ENCODE measurements at places on chromosomes 2 and 18.

- peaks cover 5% of the 10 kb centered on the region for H3K4me1 ChIP-seq
- DNase-seq, result no peak
Measured at GRCh38 chr2:30393510-30393909, 53.5 kb upstream of the LCLAT1 start.

DNA sequence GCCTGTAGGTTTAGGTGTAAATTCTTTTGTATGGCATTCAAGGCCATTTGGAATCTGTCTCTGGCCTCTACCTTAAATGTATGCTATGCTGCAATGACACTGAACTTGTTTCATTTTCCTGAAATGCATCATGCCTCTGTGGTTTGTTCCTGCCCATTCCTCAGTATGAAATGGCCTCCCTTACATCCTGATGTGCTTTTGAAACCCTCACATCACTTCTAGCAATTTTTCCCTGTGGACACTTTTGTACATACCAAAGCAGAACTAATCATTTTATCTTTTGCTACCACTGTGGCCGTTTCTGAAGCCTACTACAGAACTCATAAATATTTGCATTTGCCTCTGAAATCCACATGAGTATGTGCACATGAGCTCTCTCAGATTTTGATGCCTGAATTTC, 557.2 kb downstream of the ERBB4 start:
- no peaks in the 10 kb centered on the region for H3K4me1 ChIP-seq
- no peak for DNase-seq
- no peak overlapping the region for H3K27ac ChIP-seq
- no peaks in the 10 kb centered on the region for H3K27me3 ChIP-seq
- H3K4me3 ChIP-seq, result no peak overlapping the region
- no peaks in the 10 kb centered on the region for H3K36me3 ChIP-seq

GRCh38 chr2:234098681-234099080, 48.2 kb downstream of the SPP2 start:
- no peak overlapping the region for H3K27ac ChIP-seq
- H3K4me1 ChIP-seq, result no peaks in the 10 kb centered on the region
- no peak for DNase-seq
- H3K4me3 ChIP-seq, result no peak overlapping the region
- H3K27me3 ChIP-seq, result no peaks in the 10 kb centered on the region
- no peaks in the 10 kb centered on the region for H3K36me3 ChIP-seq

GRCh38 chr2:222887124-222887523, 26.3 kb downstream of the ACSL3 start:
- H3K4me1 ChIP-seq, result peaks cover 33% of the 10 kb centered on the region
- H3K27ac ChIP-seq, result no peak overlapping the region
- no peak overlapping the region for H3K4me3 ChIP-seq
- DNase-seq, result no peak
- H3K36me3 ChIP-seq, result no peaks in the 10 kb centered on the region

GRCh38 chr18:69954719-69955480, 7.2 kb upstream of the CD226 start:
- H3K27ac ChIP-seq, result no peak overlapping the region
- no peak overlapping the region for H3K4me3 ChIP-seq
- no peaks in the 10 kb centered on the region for H3K36me3 ChIP-seq

GRCh38 chr2:206562375-206562774, 79.9 kb upstream of the FAM237A start:
- H3K27me3 ChIP-seq, result no peaks in the 10 kb centered on the region
- H3K4me3 ChIP-seq, result no peak overlapping the region
- no peak overlapping the region for H3K27ac ChIP-seq
- no peaks in the 10 kb centered on the region for H3K36me3 ChIP-seq
- no peaks in the 10 kb centered on the region for H3K4me1 ChIP-seq

DNA sequence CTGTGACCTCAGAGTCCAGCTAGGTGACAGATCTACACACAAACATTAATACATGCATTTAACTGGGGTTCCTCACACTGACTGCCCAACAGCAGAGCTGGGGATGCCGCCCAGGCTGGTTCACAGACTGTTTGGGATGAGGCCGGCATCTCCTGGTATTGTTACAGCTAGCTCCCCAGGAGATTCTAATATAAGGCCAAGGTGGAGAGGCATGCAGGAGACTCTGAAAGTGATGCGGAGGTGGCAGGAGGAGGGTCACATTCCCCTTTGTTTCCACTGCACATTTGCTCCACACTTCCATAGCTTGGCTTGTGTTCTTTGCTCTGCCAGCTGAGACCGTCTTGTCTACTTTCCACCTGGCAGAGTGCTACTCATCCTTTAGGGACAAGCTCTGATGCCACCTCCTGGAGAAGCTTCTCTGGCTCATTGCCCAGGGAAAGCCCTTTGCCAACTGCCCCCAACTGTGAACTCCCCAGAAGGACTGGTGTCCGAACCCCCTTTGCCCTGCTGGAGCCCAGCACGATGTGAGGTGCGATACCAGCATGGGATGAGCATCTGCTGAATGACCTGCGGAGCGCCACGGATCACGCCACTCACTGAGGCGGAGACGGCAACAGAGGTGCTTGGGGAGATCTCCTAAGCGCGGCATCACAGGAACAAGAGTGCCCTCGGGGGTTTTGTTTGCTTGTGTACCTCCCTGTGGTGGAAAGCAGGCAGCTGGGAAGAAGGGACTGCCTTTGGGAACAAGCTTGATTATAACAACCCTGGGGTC, 88.8 kb downstream of the UXS1 start:
- no peaks in the 10 kb centered on the region for H3K27me3 ChIP-seq
- no peak overlapping the region for H3K4me3 ChIP-seq
- no peaks in the 10 kb centered on the region for H3K4me1 ChIP-seq
- H3K36me3 ChIP-seq, result no peaks in the 10 kb centered on the region
- DNase-seq, result peak; percentile 80

DNA sequence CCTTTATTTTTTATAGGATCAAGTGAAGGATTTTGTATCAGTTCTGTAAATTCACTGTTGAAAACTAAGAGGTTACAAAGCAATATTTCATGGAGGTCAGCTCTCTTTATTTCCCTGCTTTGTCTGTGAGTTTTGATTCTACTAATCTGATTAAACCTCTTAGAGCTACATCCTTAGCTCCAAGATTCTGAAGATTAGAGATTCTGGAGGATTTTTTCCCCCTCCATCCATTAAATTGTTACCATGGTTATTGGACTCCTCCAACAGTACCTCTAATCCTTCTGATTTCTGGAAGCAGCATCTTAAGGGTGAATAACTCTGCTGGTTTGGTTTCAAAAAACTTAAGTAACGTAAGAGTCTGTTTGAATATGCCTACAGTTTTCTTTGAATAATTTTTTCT, 110.0 kb downstream of the TANC1 start:
- no peaks in the 10 kb centered on the region for H3K27me3 ChIP-seq
- no peaks in the 10 kb centered on the region for H3K36me3 ChIP-seq
- H3K4me1 ChIP-seq, result peaks cover 36% of the 10 kb centered on the region
- H3K4me3 ChIP-seq, result no peak overlapping the region
- no peak for DNase-seq
- H3K27ac ChIP-seq, result no peak overlapping the region

GRCh38 chr2:231530099-231531011, at the start of gene NMUR1:
NMUR1 (minus strand) TSS chr2:231530445; CDS start chr2:231530361, 84 bp downstream.
- peak within 1 kb of the TSS; percentile 50 for H3K4me3 ChIP-seq
- peaks cover 7% of the 10 kb centered on the region for H3K27me3 ChIP-seq

DNA sequence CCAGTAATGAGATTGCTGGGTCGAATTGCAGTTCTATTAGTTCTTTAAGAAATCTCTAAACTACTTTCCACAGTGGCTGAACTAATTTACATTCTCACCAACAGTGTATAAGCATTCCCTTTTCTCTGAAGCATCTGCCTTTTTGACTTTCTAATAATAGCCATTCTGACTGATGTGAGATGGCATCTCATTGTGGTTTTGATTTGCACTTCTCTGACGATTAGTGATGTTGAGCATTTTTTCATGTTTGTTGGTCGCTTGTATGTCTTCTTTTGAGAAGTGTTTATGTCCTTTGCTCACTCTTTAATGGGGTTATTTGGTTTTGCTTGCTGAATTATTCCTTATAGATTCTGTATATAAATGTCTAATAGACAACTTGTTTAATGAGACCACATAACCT, 69.6 kb upstream of the UGP2 start:
- H3K4me1 ChIP-seq, result no peaks in the 10 kb centered on the region
- no peak overlapping the region for H3K27ac ChIP-seq
- DNase-seq, result no peak
- no peaks in the 10 kb centered on the region for H3K36me3 ChIP-seq
- H3K27me3 ChIP-seq, result no peaks in the 10 kb centered on the region

DNA sequence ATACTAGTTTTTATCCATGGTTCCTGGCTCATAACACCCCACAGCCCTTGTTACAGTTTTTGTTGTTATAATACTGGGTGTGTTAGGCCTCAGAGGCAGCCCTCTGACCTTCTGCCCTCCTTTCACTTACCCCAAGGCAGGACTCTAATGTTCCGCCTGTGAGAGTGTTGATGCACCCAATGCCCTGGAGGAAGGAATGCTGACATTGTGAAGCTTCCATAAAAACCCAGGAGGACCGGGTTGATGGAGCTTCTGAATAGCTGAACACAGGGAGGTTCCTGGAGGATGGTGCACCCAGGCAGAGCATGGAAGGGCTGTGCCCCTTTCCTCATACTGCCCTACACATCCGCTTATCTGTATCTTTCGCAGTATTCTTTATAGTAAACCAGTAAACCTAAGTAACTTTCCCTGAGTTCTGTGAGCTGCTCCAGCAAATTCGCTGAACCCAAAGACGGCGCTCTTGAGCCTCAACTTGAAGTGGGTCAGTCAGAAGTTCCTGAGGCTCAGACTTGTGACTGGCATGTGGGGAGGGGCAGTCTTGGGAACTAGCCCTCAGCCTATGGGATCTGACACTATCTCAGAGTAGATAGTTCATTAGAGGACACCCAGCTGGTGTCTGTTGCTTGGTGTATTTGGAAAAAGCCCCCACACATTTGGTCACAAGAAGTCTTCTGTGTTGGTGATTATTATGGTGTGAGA, 10.4 kb downstream of the STON1 start:
- no peaks in the 10 kb centered on the region for H3K36me3 ChIP-seq
- peaks cover 9% of the 10 kb centered on the region for H3K4me1 ChIP-seq
- no peak overlapping the region for H3K27ac ChIP-seq
- DNase-seq, result no peak

- no peaks in the 10 kb centered on the region for H3K4me1 ChIP-seq
- DNase-seq, result no peak
- no peak overlapping the region for H3K4me3 ChIP-seq
- H3K36me3 ChIP-seq, result no peaks in the 10 kb centered on the region
- no peaks in the 10 kb centered on the region for H3K27me3 ChIP-seq
Measured at GRCh38 chr2:21310493-21310892, 186.7 kb downstream of the TDRD15 start.

DNA sequence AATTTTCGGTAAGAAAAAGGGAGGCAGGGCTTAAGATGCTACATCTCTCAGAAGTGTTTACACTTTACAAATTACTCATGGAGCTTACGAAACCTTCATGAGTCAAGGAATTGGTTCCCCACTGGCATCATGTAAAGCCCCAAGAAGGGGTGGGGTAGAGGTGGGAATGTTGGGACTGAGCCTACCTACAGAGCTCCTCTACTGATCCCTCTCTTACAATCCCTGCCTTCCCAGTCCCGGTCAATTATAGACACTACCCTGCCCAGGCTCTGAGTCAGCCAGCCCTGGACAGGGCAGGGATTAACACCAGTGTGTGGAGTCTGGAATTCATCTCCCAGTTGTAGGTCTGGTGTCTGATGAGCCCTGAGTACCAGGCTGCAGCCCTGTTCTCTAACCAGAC, 248.9 kb downstream of the PAX3 start:
- DNase-seq, result no peak
- H3K4me3 ChIP-seq, result no peak overlapping the region
- H3K27me3 ChIP-seq, result no peaks in the 10 kb centered on the region
- no peaks in the 10 kb centered on the region for H3K36me3 ChIP-seq
- no peaks in the 10 kb centered on the region for H3K4me1 ChIP-seq
- no peak overlapping the region for H3K27ac ChIP-seq

- H3K36me3 ChIP-seq, result no peaks in the 10 kb centered on the region
- no peaks in the 10 kb centered on the region for H3K27me3 ChIP-seq
- H3K4me1 ChIP-seq, result no peaks in the 10 kb centered on the region
- no peak overlapping the region for H3K4me3 ChIP-seq
Measured at GRCh38 chr2:27298391-27299080, 9.7 kb downstream of the UCN start.

- no peaks in the 10 kb centered on the region for H3K27me3 ChIP-seq
- no peak for DNase-seq
- H3K27ac ChIP-seq, result peak overlapping the region; percentile 94
- H3K4me3 ChIP-seq, result peak overlapping the region; percentile 97
- H3K36me3 ChIP-seq, result peaks cover 13% of the 10 kb centered on the region
- H3K4me1 ChIP-seq, result peaks cover 25% of the 10 kb centered on the region
Measured at GRCh38 chr2:151410485-151410834, 758 bp downstream of the RIF1 start.

- DNase-seq, result no peak
- no peak overlapping the region for H3K4me3 ChIP-seq
- H3K27me3 ChIP-seq, result no peaks in the 10 kb centered on the region
- peaks cover 54% of the 10 kb centered on the region for H3K4me1 ChIP-seq
Measured at GRCh38 chr2:1707771-1708418, 36.4 kb downstream of the PXDN start.

DNA sequence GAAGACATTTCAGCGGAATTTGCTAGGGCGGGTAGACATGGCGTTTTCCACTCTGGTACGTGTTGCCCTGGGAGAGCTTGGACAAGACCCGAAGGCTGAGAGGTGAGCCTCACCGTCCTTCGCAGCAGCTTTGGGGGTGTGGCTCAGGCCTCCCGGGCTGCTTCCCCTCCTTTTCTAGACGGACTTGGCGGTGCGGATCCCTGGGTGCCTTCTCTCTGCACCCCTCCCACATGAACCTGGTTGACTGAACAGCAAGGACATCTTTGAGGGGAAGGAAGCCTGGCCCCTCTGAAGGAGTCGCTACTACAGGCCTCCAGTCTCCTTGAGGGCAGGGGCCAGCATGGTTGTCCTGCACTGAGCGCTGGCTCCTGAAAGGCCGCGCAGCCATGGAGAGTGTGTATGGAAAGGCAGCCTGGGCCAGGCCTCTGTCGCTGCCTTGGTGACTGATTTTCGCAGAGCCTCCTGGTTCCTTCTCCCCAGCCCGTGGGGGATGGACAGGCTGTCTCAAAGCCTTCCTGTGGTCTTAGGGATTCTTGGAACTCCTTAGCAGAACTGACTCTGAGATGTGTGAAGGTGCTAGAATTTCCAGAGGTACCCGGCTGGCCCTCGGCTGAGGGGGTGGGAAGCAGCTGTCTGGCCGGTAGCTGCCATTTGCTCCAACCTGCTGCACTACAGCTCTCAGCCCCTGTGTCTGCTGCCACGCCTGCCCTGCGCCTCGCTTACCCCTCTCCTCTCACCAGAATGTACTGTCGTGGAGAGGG, 9.9 kb downstream of the CNNM4 start:
- no peak overlapping the region for H3K27ac ChIP-seq
- H3K36me3 ChIP-seq, result no peaks in the 10 kb centered on the region
- no peak overlapping the region for H3K4me3 ChIP-seq
- no peaks in the 10 kb centered on the region for H3K27me3 ChIP-seq
- peaks cover 47% of the 10 kb centered on the region for H3K4me1 ChIP-seq

GRCh38 chr2:95305380-95306061, 8.4 kb downstream of the KCNIP3 start:
- no peak overlapping the region for H3K27ac ChIP-seq
- no peak overlapping the region for H3K4me3 ChIP-seq
- H3K27me3 ChIP-seq, result no peaks in the 10 kb centered on the region
- peaks cover 4% of the 10 kb centered on the region for H3K4me1 ChIP-seq
- DNase-seq, result no peak

- H3K27ac ChIP-seq, result peak overlapping the region; percentile 46
- H3K4me1 ChIP-seq, result peaks cover 41% of the 10 kb centered on the region
- no peaks in the 10 kb centered on the region for H3K27me3 ChIP-seq
- no peak for DNase-seq
- no peak overlapping the region for H3K4me3 ChIP-seq
- H3K36me3 ChIP-seq, result no peaks in the 10 kb centered on the region
Measured at GRCh38 chr2:33215299-33215698, 261.1 kb upstream of the RASGRP3 start.

GRCh38 chr2:156562124-156562523, 125.9 kb downstream of the GPD2 start:
- H3K27ac ChIP-seq, result no peak overlapping the region
- H3K36me3 ChIP-seq, result peaks cover 10% of the 10 kb centered on the region
- no peak for DNase-seq
- no peak overlapping the region for H3K4me3 ChIP-seq
- no peaks in the 10 kb centered on the region for H3K4me1 ChIP-seq
- H3K27me3 ChIP-seq, result no peaks in the 10 kb centered on the region

All from vagina (tissue), 2 donors.